ENCODE measurements at places on chromosomes 13 and 19.
A peak's percentile ranks its signal among the peaks of the same experiment; 100 is the strongest.

DNA sequence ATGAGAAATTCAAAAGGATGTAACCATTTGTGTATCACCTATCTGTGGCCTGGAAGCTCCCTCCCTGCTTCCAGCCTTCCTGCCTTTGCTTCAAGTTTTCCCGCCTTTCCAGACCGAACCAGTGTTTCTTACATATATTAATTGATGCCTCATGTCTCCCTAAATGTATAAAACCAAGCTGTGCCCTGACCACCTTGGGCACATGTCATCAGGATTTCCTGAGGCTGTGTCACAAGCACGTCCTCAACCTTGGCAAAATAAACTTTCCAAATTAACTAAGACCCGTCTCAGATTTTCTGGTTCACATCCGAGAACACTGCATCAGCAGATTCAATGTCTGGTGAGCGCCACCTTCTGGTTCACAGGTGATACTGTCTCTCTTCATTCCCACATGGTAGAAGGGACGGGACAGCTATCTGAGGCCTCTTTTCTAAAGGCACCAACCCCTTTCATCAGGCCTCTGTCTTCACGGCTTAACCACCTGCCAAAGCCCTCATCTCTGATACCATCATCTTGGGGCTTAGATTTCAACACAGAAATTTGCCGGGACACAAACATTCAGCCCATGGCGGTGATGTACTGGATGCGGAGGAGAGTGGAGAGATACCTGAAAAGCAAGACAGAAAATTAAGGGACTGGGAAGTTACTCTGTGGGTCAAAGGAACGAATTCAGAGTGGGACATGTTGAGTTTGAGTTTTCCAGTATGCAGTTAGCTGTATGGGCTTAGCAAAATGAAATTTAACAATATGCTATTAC lies 58.7 kb upstream of the PABPC3 start:
- peak; percentile 18 for DNase-seq

DNA sequence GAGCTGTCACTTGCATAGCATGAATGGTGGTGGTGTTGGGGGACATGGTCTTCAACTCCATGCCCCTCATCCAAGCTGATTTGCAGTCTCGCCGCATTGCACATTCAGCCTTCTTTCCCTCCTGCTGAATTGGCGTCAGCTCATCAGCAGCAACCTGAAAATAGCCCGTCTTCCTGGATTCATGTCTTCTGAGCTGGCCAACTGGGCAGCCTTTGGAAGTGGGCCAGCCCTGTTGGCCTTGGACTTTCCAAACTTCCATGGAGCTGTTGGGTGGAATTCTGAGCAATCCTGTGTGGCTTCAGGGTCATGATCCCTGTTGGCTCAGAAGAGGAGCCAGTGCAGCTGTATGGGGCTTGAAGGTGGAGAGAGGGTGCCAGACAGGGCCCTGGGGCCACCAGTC lies 68.8 kb downstream of the ZNF536 start:
- no peak for DNase-seq

GRCh38 chr19:29576761-29577648 lies 29.1 kb upstream of the POP4 start:
- DNase-seq: peak; percentile 10

- no peak for DNase-seq
Observed at GRCh38 chr13:61202042-61202441, 213.6 kb downstream of the PCDH20 start.

DNA sequence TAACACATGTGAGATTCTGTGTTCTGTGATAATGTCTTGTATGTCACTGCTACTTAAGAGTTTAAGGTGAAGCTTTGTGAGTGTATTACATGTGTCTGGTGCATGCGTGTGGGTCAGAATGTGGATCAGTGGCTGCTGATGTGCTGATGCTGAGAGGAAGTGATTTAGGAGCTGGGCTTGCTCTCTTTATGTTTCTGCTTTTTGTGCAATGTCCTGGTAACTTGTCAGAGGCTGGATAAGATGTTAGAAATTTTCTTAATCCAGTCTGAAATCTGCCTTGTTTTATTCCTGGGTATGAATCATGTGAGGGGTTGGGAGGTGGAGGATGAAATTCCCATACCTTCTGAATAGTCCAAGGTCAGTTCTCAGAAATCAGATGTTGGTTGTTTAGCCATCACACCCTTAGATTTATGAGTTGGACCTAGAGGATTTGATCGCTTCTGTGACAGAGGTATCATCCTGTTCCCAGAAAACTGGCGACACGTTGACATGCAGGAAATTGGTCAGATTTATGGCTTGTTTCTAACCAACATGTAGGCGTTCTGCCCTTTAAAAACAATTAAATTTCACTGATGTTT lies 24.5 kb upstream of the CXCL17 start:
- DNase-seq: no peak

- no peak for DNase-seq
Observed at GRCh38 chr19:33242911-33243310, 17.3 kb upstream of the SLC7A10 start.

GRCh38 chr13:110976785-110977184 lies 61.9 kb upstream of the ANKRD10 start:
- DNase-seq: no peak

DNA sequence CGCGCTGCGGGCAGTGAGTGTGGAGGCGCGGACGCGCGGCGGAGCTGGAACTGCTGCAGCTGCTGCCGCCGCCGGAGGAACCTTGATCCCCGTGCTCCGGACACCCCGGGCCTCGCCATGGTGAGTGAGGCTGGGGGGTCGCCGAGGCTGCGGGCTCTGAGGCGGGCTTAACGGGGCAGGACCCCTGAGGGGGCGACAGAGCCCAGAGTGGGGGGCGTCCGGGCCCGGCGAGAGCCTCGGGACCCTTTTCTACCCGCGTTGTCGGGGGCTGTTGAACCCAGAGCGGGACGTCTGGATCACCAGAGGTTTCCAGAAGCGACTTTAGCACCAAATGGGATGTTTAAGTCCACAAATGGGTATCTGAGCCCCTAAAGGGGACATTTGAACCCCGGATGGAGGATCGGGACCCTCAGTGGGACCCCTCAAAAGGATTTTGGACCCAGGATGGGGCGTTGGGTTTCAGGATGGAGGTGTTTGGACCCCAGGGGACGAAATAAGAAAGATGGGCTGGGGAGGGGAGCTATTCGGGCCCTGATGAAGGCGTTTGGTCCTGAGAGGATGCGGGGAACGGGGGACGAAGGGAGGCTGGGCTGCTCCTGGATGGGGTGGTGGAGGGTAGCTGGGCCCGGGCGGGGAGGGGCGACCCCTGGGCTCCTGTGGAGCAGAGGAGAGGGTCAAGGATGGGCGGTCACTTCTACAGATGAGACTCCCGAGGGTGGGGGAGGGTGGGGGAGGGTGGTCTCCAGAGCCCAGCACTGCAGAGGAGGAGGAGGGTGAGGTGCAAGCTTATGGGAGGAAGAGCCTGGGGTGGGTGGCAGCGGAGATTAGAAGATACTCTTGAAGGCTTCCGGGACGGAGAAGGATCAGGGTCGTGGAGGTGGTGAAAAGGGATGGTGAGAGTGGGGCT lies at the start of gene CALM3:
TSS of gene CALM3 (plus strand) at position 13 of the 907 bp plus-strand sequence. CDS start at position 118, 105 bp downstream.
- no peak for DNase-seq

- no peak for DNase-seq
Observed at GRCh38 chr19:22603518-22604440, 30.3 kb upstream of the ZNF492 start.

GRCh38 chr13:110683203-110683883 lies 22.6 kb downstream of the CARS2 start:
- no peak for DNase-seq

- DNase-seq: no peak
Observed at GRCh38 chr13:79346300-79346914, 59.6 kb downstream of the RBM26 start.

Data from stimulated activated CD4-positive, alpha-beta T cell treated with anti-CD3 and anti-CD28 coated beads, Interleukin-12 subunit alpha, Interleukin-12 subunit beta, amount 100 ng/mL, for 4 hours (primary cell).